CD4-positive, alpha-beta T cell treated with Interleukin-4 for 1 hour (primary cell): ENCODE measurements at places on chromosomes 5 and 9.

GRCh38 chr5:36360307-36360706, 58.6 kb upstream of the RANBP3L start:
- DNase-seq, result no peak

DNA sequence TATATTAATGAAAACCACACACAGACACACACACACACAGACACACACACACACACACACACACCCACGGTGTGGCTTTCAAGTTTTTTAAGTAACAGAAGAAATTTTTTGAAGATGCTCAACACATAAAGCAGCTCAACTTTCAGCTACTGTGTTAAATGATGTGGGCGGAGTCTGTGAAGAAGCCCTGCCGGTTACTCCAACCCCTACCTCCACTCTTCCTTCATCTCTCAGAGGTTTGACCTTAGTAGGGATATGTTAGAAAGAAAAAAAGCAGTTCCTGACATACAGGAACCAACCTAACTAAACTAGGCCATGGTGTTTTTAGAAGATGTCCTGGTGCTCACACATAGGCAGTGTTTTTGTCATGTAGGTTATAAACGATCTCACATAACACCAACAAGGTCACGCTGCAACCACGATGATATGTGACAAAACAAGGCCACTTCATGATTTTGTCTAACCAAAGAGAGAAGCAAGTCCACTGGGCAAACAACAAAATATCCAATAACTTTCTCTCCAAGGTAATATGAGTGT, 112.8 kb downstream of the EMB start:
- no peak for DNase-seq

GRCh38 chr9:3288686-3289085, 237.1 kb downstream of the RFX3 start:
- DNase-seq, result no peak

DNA sequence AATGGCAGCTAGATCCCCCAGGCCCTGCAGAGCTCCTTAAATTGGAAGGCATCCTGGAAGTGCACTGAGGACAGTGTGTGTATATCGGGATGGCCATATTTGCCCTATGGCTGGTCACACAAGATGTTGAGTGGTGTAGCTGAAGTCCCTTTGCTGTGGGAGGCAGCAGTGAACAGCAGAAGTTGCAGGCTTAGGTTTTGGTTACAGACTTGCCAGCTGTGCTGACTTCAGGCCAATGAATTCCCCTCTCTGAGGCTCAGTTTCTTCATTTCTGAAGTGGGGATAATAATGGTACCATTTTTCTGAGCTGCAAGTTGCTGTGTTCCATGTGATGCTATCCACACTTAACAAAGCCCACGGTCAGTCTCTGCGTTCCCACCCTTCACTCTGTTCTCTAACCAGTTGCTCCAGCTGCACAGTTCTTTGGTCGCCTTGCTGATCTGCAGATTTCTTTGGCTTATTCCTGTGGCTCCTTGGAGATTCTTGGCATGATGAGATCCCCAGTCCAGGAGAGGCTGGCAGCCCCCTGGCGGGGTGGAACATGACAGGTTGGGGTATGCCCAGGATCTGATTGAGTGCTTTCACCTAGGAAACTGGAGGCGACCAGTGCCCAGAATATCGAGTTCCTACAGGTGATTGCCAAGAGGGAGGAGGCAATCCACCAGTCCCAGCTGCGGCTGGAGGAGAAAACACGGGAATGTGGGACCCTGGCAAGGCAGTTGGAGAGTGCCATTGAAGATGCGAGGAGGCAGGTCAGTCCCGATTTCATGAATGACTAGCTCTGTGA, 6.5 kb upstream of the GLE1 start:
- DNase-seq, result no peak

DNA sequence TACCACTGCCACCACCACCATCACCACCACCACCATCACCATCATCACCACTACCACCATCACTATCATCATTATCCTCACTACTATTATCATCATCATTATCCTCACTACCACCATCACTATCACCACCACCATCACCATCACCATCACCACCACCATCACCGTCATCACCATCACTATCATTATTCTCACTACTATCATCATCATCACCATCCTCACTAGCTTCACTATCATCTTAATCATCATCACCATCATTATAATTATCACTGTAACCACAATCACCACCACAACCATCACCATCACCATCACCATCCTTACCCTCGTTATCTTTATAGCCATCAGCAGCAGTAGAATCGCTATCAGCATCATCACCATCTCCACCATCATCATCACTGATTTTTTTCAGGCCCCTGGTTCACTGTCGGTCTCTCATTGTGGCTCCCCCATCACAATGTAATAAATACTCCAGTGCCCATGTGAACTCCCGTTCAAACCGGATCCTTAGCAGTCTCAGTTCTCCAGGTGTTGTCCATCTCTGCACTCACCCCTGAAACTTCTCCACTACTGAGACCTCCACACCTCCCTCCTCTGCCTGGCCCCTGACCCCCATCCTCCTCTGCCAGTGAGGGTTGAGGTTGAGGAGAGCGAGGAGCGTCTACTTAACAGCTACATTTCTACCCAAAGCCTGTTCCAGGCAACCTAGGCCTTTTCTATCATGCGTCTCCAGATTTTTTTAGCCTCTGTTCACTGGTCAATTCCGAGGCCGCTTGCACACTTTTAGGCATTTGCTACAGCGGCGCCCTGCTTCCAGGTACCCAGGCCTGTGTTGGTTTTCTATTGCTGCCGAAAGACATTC, 238.2 kb downstream of the PBX3 start:
- no peak for DNase-seq

GRCh38 chr9:93136011-93136440, 2.0 kb upstream of the NINJ1 start:
- no peak for DNase-seq

GRCh38 chr5:72541501-72542225, 34.5 kb upstream of the ZNF366 start:
- DNase-seq, result no peak

- no peak for DNase-seq
Observed at GRCh38 chr5:125411744-125412560, 665.5 kb upstream of the ZNF608 start.

DNA sequence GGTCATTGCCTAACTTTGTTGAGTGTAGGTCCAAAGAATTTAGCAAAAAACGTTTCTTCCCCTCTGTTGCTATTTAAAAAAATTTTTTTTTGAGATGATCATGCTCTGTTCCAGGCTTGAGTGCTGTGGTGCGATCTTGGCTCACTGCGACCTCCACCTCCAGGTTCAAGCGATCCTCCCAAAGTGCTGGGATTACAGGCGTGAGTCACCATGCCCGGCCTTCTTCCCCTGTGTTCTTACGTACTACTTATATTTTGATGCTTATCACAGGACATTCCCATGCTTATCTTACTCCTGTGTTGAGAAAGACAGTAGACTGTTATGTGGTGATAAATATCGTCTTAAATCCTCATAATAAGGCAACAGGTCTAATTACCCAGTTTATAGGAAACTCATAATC, 2.5 kb downstream of the ACER2 start:
- DNase-seq, result no peak

- DNase-seq, result no peak
Observed at GRCh38 chr5:124652892-124653441, 93.5 kb downstream of the ZNF608 start.

GRCh38 chr9:126407114-126407870, 80.7 kb downstream of the MVB12B start:
- DNase-seq, result no peak

GRCh38 chr9:136282272-136282861, 21.5 kb downstream of the CCDC187 start:
- peak; percentile 18 for DNase-seq

GRCh38 chr9:89941875-89942274, 337.1 kb downstream of the GADD45G start:
- DNase-seq, result no peak

- no peak for DNase-seq
Observed at GRCh38 chr9:32550150-32550561, 2.0 kb upstream of the SMIM27 start.

GRCh38 chr9:33231623-33231942, 8.4 kb upstream of the SPINK4 start:
- DNase-seq, result no peak

DNA sequence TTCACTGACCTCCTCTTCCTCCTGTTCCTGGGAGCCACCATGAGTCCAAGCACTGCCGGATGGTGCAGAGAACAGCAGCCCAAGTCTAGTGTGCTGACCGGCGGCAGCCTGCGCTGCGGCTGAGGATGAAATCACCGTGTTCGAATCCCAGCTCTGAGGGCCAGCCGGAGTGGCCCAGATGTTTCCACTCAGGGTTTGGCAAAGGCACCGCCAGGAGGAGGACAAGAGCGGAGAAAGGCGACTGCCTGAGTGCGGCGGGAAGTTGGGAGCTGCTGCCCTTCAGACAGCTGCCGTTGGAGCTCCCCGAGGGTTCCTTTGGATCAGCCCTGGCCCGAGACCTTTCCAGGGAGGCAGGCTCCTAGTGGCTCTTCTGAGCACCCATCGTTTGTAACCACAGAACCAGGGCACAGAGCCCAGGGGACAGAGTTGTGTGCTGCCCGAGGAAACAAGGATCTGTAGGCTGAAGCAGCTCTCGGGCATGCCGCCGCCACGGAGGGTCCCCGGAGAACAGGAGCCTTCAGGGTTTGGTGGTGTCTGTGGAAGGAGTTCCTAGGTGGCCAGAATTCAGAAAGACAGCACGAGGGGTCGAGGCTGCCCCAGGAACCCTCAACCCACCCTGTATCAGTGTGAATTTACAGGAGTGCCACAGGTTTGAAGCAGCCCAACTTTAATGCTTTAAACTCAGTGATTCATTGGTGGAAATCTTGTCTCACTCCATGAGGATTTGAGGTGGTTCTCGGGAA, 115.6 kb upstream of the COL5A1 start:
- peak; percentile 8 for DNase-seq

- DNase-seq, result no peak
Observed at GRCh38 chr9:79880626-79881025, 308.9 kb downstream of the TLE4 start.

GRCh38 chr9:26331223-26331622, 561.4 kb downstream of the CAAP1 start:
- DNase-seq, result no peak

- DNase-seq, result no peak
Observed at GRCh38 chr9:93673021-93673838, 96.8 kb downstream of the PHF2 start.

- DNase-seq, result no peak
Observed at GRCh38 chr9:115349542-115349941, 231.6 kb upstream of the TNC start.

DNA sequence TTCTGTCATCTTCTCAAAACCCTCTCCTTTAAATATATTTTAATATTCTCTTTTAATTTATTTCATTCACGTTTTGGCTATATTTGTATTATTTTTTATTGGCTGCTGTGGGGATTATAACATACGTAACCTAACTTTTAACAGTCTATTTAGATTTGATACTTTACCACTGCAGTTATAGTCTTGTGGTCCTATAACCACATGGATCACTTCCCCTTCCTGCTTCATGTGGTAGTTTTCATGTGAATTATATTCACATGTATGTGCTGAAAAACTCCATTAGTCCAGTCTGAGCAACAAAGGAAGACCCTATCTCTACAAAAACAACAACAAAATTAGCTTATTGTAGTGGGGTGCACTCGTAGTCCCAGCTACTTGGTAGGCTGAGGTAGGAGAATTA, 34.3 kb downstream of the CENPP start:
- DNase-seq, result no peak

- DNase-seq, result no peak
Observed at GRCh38 chr9:133906218-133906617, 85.9 kb downstream of the VAV2 start.

DNA sequence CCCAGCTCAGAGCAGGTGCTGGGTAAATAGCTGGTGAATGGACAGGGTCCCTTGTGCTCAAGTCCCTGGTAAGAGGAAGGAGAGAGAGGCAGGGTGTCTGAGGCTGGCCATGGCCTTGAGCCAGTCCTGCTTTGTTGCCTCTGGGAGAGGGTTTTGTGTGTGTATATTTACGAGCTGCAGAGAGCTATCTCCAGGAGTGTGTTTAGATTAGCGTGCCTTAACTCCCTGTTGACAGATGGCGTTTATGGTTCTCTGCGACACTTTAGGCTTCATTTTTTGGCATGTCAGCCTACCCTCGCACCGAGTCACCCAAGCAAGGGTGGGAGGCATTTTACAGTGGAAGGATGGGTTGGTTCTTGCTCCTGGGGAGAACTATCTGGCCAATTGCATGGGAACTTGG, 22.2 kb downstream of the HMCN2 start:
- DNase-seq, result no peak

- no peak for DNase-seq
Observed at GRCh38 chr5:84372066-84372695, 12.5 kb downstream of the EDIL3 start.

DNA sequence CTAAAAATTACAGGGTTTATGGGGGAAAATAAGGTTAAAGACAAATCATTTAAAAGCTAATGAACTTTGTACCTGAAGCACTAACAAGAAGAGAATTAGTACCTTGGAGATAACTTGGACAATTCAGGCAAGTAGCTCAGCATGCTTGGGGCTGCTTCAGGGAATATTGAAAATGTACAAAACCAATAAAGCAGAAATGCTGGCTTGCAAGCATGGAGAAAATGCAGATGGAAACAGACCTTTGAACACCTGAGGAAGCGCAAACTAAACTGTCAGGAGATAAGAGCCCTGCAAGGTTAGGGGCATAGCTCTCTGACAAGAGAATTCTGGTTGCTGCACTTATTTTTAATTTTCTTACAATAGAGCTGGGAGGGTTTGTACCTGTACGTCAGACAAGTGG, 42.6 kb upstream of the C5orf47 start:
- no peak for DNase-seq

DNA sequence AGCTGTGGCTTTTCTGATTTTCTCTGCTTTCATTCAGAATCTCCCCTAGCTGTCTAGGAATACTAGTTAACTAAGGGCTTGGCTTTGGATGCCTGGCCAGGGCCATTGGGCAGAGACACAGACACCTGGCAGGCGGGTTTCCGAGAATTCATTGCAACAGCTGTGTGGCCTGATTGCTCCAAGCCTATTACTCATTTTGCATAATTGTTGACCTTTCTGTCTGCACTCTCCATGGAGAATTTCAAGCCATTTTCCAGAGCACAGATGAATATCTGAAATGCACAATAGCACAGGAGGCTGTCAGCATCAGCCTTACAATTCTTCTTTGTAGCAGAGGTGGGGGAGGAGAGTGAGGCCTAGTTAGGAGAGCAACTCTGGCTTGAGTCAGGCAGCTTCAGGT, 310.5 kb downstream of the DMAC1 start:
- DNase-seq, result no peak

- DNase-seq, result no peak
Observed at GRCh38 chr5:125143011-125143410, 396.6 kb upstream of the ZNF608 start.

DNA sequence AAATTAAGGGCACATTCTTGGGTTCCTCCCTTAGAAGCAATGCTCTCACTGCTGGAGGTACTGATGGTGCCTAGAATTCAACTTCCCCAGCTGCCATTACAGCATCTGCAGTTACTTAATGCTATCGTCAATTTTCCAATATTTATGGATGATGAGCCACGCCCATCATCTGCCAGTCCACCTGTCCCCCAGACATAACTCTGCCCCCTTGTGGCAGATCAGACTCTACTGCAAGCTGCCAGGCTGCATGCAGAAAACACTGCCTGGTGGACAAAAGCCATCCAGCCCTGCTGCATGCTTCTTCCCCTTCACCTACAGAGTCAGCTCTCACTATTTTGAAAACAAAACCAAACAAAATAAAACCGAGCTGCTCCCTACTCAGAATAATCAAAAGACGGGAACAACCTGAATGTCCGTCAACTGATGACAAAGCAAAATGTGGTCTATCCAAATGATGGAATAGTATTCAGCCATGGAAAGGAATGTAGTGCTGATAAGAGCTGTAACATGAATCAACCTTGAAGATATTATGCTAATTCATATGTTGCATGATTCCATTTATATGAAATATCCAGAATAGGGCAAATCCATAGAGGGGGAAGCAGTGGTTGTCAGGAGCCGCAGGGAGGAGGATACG, 66.4 kb downstream of the RETREG1 start:
- peak; percentile 20 for DNase-seq
